CD4-positive, alpha-beta T cell treated with Interleukin-15 for 1 hour (primary cell): ENCODE measurements at places on chromosomes 3 and 15.

GRCh38 chr3:50648313-50648712, 26.4 kb upstream of the DOCK3 start:
- DNase-seq: no peak

GRCh38 chr3:52237006-52237656, 1.8 kb downstream of the TWF2 start:
- DNase-seq: peak; percentile 10

GRCh38 chr3:58383904-58384303, 49.7 kb downstream of the PDHB start:
- no peak for DNase-seq

DNA sequence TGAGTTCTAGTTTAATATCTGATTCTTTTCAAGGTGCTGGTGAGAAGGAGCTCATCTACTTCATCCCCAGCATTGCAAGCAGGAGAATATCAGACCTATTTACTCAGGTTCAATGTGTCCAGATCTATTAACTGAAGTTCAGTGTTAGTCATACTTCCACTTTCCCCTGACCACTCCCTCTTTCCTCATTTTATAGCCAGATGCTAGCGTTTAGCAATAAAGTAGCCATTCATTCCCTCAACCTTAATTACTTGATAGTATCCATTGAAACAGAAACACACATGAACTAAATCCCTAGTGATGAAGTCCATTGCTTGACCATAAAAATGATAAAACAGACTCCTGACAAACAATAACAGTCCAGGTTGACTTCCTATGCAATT, 60.0 kb downstream of the RPL22L1 start:
- DNase-seq: no peak

DNA sequence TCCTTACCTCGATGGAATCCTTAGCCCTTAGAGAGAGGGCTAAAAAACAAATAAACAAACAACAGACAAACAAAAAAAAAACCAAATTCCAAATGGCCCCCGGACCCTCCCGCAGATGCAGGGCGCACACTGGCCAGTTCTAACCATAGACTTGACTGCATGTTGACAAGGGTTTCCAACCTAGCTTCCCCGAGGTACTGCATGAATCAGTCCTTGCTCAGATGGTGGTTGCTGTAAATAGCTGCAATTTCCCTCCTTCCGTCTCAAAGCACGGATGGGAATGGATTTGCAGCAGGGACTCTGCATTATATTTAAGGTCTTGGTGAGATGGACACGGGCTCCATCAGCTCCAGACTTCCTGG, 162.8 kb downstream of the CD47 start:
- no peak for DNase-seq

DNA sequence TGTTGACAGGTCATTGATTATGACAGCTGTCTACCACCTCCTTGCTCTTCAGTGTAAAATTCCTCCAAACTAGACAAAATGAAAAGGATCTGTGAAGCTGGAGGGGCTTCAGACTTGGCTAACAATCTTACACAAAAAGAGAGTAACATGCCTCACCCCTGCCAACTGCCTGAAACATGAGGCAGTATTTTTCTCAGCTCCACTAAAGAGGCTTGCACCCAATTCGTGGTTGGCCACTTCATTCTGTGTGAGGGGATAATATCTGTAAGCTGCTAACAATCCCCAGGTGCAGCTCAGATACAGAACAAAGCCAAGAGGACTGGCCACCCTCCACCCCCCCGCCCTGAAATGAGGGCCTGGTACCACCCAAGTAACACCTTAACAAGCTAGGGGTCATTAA, 2.8 kb downstream of the MB21D2 start:
- DNase-seq: no peak

GRCh38 chr3:151034303-151034702, 51.2 kb upstream of the MED12L start:
- no peak for DNase-seq

DNA sequence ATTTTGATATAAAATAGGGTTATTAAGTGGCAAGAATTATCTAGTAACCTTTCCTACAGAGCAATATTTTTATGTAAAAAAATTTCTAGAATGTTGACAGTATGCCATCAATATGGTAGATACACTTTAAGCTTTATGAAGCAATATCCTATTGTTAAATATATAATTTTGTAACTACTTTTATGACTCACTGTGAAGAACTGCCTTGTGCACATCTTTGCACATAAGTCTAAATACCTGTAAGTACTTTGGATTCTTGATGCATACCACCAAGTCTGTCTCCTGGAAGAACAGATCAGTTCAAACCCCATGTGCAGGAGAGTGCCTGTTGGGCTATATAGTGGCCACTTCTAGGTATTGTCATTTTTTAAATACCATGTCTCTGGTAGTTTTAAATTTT, 205.7 kb upstream of the EIF1B start:
- DNase-seq: no peak

- no peak for DNase-seq
These were observed 18.4 kb downstream of the THOC7 start for GRCh38 chr3:63845215-63845614.

GRCh38 chr3:18363338-18363737, 61.8 kb downstream of the SATB1 start:
- no peak for DNase-seq

- DNase-seq: no peak
These were observed 171.3 kb downstream of the ATP10A start for GRCh38 chr15:25691544-25692430.

- no peak for DNase-seq
These were observed 99.7 kb downstream of the ROBO2 start for GRCh38 chr3:77139624-77140023.

GRCh38 chr3:8460050-8460708, 41.4 kb upstream of the LMCD1 start:
- DNase-seq: no peak

GRCh38 chr15:67730135-67730534, 95.2 kb upstream of the SKOR1 start:
- no peak for DNase-seq

GRCh38 chr15:59801649-59802048, 112.5 kb upstream of the BNIP2 start:
- no peak for DNase-seq

DNA sequence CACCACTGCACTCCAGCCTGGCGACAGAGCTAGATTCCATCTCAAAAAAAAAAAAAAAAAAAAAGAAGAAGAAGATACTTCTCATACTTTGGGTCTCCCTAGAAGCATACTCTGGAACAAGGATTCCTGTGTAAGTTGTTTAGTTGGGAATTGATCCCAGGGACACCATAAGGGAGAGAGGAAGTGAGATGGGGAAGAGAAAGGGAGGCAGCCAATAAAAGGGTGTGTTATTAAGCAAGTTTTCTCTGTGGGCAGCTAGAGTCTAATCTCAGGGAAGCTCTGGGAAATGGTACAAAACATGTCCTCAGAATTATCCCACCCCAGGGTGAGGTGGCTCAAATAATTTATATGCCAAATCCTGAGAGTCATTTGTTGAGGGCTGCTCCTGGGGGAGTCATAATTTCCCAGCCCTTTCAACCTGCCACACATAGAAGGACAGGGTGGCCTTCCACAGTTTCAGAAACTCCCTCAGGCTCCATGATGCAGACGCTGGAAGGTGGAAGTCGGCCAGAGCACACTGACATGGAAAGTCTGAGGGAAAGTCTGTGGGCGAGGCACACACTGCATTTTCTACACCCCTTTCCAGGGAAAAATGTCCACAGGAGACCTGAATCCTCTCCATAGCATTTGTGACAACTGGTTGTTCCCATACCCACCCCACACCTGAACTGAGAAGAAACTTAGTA, 86.4 kb upstream of the SLC4A7 start:
- no peak for DNase-seq

- no peak for DNase-seq
These were observed 145.3 kb upstream of the LIPC start for GRCh38 chr15:58286523-58286922.

DNA sequence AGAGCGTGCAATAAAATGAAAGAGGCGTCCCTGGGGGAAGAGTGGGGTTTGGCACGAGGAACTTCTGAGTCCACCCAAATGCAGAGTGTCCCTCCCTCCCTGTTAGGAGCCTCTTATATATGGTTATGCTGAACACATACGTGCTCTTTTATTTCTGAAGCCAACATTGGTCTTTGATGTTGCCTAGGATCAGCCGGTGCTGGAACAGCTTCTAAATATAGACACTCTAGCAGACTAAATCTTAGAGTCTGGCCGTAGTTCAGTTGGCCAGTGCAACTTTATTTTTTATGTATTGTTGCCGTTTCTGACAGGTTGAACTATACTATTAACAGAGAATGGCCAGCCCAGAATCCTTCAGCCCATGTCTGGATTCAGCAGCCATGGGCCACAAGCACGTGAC, 128.7 kb downstream of the GHSR start:
- DNase-seq: no peak

DNA sequence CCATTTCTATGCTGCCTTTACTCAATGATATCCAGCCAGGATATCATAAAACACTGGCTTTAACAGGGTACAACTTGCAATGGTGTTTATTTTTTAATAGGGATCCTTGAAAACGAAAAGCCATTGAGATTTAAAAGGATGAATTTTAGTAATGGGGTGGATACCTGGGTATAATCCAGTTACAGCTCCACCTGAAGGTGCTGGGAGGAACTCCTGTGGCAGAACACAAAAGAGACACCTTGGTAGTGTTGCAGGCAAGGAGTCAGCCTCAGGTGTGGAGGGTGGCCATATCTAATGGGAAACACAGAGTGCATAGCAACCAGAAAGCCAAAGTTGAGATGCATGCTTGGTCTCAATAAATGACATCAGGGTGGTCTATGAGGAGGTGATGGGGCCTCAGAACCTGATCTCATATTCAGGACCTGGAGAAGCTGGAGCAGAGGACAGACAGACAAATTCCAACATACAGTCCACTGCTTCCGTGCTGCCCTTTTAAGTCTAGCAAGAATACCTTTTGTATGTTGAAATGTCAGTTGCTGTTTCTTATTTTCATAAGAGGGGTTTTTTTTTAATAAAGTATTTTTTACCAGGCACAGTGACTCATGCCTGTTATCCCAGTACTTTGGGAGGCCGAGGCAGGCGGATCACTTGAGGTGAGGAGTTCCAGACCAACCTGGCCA, 12.0 kb upstream of the PAQR9 start:
- DNase-seq: no peak

DNA sequence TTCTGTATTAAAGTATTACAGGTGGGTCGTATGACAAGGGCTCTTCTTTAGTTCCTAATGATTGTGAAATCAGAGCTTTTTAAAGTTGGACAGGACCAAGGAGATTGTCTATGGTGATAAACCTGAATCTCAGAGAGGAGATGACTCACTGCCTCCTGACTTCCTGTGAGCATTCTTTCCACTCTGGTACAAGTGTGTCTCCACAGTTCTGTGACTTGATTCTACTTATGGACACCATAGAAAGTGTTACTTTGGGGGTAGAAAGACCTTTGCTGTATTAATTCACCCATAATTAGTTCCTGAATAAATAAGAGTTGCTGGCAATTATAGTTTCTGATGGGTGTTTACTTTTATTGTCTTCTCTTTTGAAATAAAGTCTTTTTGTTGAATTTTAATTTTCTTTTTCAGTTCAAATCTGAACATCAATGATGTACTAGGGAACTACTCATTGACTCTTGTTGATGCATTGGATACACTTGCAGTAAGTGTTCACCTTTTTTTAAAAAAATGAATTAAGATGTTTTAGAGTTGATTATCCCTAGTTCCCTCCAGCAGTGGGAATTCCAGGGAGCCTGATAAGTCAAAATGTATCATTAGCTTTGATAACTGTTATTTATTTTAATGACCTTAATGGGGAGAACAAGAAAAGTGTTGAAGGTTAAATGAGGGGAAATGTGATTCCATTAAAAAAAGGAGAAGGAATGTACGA, 7.4 kb downstream of the EDEM1 start:
- DNase-seq: peak; percentile 49

- no peak for DNase-seq
These were observed 1120.1 kb downstream of the ROBO1 start for GRCh38 chr3:78647726-78648125.

DNA sequence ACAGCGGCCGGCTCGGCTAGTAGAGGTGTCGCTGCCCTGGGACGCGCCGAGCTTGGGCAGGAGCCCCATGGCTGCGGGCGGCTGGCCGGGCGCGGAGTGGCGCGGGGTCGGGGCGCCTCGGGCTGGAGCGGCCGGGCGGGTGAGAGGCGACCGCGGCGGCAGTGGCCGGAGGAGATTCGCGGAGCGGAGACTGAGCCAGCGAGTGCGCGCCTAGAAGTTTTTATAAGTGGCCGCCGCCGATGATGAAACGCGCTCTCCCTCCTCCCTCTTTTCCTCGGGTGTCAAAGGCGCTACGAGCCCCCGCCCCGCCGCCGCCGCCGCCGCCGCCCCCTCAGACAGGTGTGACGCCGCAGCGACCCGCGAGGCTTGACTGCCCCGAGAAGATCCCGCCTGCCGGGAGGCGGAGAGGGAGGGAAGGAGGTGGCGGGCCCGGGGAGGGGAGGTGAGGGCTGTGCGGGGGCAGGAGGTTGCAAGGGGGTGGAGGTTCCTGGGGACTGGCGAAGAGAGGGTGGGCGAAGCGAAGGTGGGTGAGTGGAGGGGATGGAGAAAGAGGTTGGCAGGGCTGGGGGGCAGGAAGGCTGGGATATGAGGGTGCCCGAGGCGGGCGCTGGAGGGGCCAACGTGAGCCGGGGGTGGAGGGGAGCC, at the start of gene SLCO2A1:
SLCO2A1 (minus strand) TSS at position 192 of the 645 bp plus-strand sequence; CDS start at position 69, 123 bp downstream.
- no peak for DNase-seq

DNA sequence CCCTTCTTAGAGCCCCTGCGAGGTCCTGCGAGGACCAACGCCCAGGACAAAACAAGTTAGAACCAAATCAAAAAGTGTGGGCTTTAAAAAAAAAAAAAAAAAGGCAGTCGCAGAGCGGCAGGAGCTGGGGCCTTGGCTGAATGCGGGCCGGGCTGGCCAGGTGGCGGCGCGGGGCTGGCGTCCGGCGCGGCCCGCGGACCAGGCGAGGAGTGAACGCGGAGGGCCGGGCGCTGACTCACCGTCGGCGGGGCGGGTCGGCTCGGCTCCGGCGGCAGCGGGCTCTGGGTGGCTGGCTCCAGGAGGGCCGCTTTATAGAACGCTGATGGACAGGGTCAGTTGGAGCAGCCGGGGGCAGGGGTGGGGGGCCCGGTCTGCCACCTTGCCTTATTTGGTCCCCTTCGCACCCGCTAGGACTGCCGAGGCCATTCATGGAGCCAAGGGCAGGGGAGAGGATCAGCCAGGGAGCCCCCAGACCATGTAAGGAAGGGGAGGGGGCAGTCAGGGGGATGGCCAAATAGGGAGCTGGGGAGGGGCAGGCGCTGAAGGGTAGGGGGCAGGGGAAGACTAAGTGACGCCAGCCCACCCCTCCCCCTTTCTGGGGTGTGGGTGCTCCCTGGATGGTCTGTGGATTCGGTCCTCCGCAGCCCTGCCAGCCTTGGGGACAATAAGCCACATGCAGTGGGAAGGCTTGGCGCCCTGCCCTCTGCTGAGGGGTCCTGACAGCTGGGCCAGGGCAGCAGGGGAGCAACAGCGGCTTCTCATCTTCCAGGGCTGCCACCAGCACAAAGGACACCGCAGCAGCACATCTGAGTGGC, at the start of gene ACTC1:
ACTC1 (minus strand) TSS at position 283 of the 815 bp plus-strand sequence. CDS start 741 bp downstream, outside the sequence.
- no peak for DNase-seq

- DNase-seq: no peak
These were observed 60.7 kb downstream of the SLC24A1 start for GRCh38 chr15:65682404-65682911.
